Activated CD4-positive, alpha-beta memory T cell treated with anti-CD3 and anti-CD28 coated beads, Interleukin-2, amount 10 ng/mL, durations not matched to agents 7 days and 5 days (primary cell): ENCODE measurements at places on chromosomes 7 and 10.

- H3K36me3 ChIP-seq: peaks cover 23% of the 10 kb centered on the region
- no peaks in the 10 kb centered on the region for H3K27me3 ChIP-seq
- no peak overlapping the region for H3K27ac ChIP-seq
- no peak for DNase-seq
- no peak overlapping the region for H3K4me3 ChIP-seq
These were observed 203.1 kb downstream of the ELMO1 start for GRCh38 chr7:37245590-37245989.

DNA sequence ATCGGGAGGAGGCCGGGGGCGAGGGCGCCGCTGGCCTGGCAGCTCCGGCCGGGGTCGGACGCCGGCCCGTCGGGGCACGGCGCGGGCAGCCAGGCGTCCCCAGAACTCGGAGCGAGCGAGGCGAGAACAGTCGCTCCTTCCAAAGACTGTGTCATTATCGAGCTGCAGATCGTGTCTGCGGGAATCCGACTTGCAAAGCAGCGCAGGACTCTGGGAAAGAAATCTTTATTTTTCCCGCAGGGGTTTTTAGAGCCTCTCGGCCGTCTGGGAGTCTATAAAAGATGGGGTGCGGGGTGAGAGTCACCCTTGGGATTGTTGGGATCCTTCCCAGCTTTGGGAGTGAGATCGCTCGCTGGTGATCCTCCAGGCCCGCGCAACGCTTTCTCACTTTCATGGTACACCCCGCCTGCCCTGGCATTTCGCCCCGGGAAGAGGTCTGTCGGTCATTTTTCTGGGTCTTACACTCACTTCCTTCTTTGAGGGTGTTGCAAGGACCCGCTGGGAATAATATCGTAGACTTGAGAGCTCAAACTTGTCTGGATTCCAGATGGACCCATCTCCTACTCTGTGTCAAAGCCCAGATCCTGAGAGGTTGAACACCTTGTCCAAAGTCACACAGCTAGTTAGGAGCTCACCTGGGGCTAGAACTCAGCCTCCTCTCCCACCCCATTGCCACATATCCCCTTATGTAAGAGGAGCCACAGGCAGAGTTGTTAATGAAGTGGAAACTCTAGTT, 1.0 kb downstream of the UBTD1 start:
- peaks cover 7% of the 10 kb centered on the region for H3K36me3 ChIP-seq
- peak overlapping the region; percentile 53 for H3K4me3 ChIP-seq
- H3K4me1 ChIP-seq: peaks cover 36% of the 10 kb centered on the region
- no peak overlapping the region for H3K27ac ChIP-seq
- peaks cover 34% of the 10 kb centered on the region for H3K27me3 ChIP-seq

- no peak for DNase-seq
- no peak overlapping the region for H3K27ac ChIP-seq
- H3K4me3 ChIP-seq: no peak overlapping the region
- peaks cover 84% of the 10 kb centered on the region for H3K4me1 ChIP-seq
These were observed 195.3 kb downstream of the FAM107B start for GRCh38 chr10:14579405-14579804.

DNA sequence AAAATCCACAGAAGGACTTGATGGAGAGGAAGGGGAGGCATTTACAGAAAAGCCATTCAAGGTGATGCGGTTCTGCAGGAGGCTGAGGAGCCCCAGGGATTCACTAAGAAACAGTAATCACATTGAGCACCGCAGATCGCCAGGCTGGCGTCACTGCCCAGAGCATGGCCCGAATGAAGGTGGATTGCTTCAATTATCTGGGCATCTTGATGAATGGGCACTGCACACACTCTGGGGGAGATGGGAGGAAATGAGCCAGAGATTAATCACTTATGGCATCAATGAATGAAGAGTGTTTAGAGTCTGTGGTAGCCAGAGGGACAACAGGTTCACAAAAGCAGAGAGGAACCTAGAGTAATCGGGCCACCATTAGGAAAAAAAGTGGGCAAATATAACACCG, 292.1 kb downstream of the ZEB1 start:
- H3K36me3 ChIP-seq: no peaks in the 10 kb centered on the region
- H3K4me1 ChIP-seq: no peaks in the 10 kb centered on the region
- DNase-seq: no peak
- peaks cover 38% of the 10 kb centered on the region for H3K27me3 ChIP-seq
- no peak overlapping the region for H3K4me3 ChIP-seq

GRCh38 chr10:49350846-49351532, 44.9 kb downstream of the DRGX start:
- no peak overlapping the region for H3K4me3 ChIP-seq
- peaks cover under 1% of the 10 kb centered on the region for H3K4me1 ChIP-seq
- no peaks in the 10 kb centered on the region for H3K36me3 ChIP-seq
- no peak for DNase-seq
- peaks cover 2% of the 10 kb centered on the region for H3K27me3 ChIP-seq

GRCh38 chr10:128803790-128804189, 663.3 kb upstream of the MGMT start:
- no peak overlapping the region for H3K4me3 ChIP-seq
- H3K27me3 ChIP-seq: no peaks in the 10 kb centered on the region
- H3K4me1 ChIP-seq: no peaks in the 10 kb centered on the region
- no peak for DNase-seq
- no peaks in the 10 kb centered on the region for H3K36me3 ChIP-seq

GRCh38 chr10:112956631-112957350, 6.7 kb downstream of the TCF7L2 start:
- no peak overlapping the region for H3K4me3 ChIP-seq
- no peak overlapping the region for H3K27ac ChIP-seq
- no peak for DNase-seq
- peaks cover 78% of the 10 kb centered on the region for H3K27me3 ChIP-seq
- peaks cover 2% of the 10 kb centered on the region for H3K36me3 ChIP-seq

- no peak overlapping the region for H3K27ac ChIP-seq
- DNase-seq: no peak
- no peaks in the 10 kb centered on the region for H3K4me1 ChIP-seq
- H3K4me3 ChIP-seq: no peak overlapping the region
- peaks cover 58% of the 10 kb centered on the region for H3K27me3 ChIP-seq
These were observed 2.0 kb downstream of the KCNMA1 start for GRCh38 chr10:77635402-77636227.

DNA sequence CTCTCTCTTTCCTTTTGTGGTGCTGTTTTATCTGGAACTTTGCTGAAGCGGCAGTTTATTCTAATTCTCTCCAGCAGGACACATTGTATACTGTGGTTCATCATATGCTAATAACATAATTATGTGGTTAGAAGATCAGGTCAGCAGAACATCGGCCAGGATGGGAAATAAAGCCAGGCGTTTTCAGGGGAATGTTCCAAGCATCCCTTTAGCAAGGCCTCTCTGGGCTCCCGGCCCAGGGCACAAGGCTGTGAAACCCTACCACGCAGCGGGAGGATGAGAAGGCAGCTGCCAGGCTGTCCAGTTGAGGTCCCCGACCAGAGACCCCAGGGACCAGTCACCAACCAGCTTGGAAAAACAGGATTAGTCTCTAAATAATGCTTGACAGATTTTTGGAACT, 112.2 kb upstream of the GALNT17 start:
- H3K4me1 ChIP-seq: no peaks in the 10 kb centered on the region
- no peak for DNase-seq
- no peaks in the 10 kb centered on the region for H3K36me3 ChIP-seq
- H3K27ac ChIP-seq: no peak overlapping the region
- no peak overlapping the region for H3K4me3 ChIP-seq

- H3K4me1 ChIP-seq: no peaks in the 10 kb centered on the region
- no peak overlapping the region for H3K4me3 ChIP-seq
- no peaks in the 10 kb centered on the region for H3K36me3 ChIP-seq
- peaks cover 3% of the 10 kb centered on the region for H3K27me3 ChIP-seq
- no peak for DNase-seq
These were observed 28.4 kb downstream of the BMPER start for GRCh38 chr7:33933611-33934281.

DNA sequence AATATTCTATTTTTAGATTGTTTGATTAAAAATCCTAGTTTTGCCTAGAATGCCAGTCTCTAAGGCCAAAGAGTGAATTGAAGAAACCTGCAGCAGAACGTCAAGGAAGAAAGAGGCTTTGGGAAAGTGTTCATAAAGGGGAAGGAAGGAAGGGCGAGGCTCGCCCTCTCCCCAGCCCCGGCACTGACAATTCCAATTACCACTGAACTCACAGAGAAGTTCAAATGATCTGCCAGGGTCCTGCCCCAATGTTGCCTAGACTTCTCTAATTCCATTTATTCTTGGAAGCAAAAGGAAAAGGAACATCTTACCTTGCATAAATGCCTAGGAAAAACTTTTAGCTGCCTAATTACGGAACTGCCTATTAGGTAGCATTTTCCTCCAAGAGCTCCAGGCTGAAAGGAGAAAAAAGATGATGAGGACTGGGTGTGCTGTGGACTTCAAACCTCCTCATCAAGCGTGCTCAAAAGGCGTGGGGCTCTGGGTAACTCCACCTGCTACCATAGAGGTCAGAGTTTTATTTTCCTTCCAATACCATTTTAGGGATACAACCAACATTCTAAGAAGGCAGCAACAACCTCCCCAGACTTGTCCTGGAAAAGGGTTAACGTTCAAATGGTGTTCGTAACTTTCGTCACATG, 134.5 kb downstream of the PKD1L1 start:
- no peak for DNase-seq
- no peak overlapping the region for H3K4me3 ChIP-seq
- H3K4me1 ChIP-seq: no peaks in the 10 kb centered on the region
- no peaks in the 10 kb centered on the region for H3K36me3 ChIP-seq

GRCh38 chr10:117830787-117831212, 215.9 kb downstream of the RAB11FIP2 start:
- no peaks in the 10 kb centered on the region for H3K36me3 ChIP-seq
- peak; percentile 29 for DNase-seq
- H3K4me3 ChIP-seq: peak overlapping the region; percentile 37
- H3K4me1 ChIP-seq: peaks cover 13% of the 10 kb centered on the region
- H3K27me3 ChIP-seq: no peaks in the 10 kb centered on the region

GRCh38 chr10:31645786-31646185, 282.8 kb downstream of the ARHGAP12 start:
- no peak overlapping the region for H3K4me3 ChIP-seq
- H3K4me1 ChIP-seq: no peaks in the 10 kb centered on the region
- H3K27me3 ChIP-seq: peaks cover 14% of the 10 kb centered on the region
- no peak overlapping the region for H3K27ac ChIP-seq

DNA sequence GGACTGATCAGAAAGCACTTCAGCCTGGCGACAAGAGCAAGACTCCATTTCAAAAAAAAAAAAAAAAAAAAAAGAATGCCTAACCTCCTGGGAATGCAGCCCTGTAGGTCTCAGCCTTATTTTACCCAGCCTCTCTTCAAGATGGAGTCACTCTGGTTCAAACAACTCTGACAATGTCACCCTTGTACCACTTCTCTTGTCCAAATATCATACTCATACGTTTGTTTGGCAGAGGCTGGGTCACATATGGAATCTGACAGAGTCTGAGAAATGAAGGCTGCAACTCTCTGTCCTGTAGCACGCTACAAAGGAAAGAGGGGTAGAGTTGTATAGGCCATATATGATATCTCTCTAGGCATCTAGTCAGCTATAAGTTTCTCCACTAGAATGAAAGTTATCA, 58.6 kb upstream of the GSAP start:
- no peak overlapping the region for H3K4me3 ChIP-seq
- H3K27ac ChIP-seq: no peak overlapping the region
- no peaks in the 10 kb centered on the region for H3K4me1 ChIP-seq
- DNase-seq: no peak

- H3K27me3 ChIP-seq: peaks cover 13% of the 10 kb centered on the region
- DNase-seq: peak; percentile 20
- H3K27ac ChIP-seq: no peak overlapping the region
- peak overlapping the region; percentile 61 for H3K4me3 ChIP-seq
- peaks cover 16% of the 10 kb centered on the region for H3K4me1 ChIP-seq
These were observed 520 bp downstream of the ELAPOR2 start for GRCh38 chr7:87058744-87059524.

DNA sequence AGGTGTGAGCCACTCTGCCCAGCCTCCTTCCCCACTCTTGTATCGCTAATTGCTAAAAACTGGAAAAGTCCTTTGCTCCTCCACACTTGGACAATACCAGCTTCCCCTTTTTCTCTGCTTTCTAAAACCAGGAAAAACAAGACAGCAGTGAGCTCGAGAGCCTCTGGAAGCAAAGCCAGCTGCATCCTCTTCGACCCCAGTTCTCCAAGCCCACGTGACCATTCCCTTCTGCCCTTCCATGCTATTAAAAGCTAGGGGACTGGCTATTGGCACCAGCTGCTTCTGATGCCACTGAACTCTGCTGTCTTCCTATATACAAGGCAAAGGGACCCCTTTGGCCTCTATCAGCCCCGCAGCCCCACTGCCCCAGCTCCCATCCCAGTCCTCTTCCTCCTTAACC, 92.2 kb downstream of the SPDYE5 start:
- H3K4me1 ChIP-seq: no peaks in the 10 kb centered on the region
- H3K27me3 ChIP-seq: no peaks in the 10 kb centered on the region
- no peak overlapping the region for H3K4me3 ChIP-seq
- DNase-seq: no peak
- no peaks in the 10 kb centered on the region for H3K36me3 ChIP-seq
- no peak overlapping the region for H3K27ac ChIP-seq

DNA sequence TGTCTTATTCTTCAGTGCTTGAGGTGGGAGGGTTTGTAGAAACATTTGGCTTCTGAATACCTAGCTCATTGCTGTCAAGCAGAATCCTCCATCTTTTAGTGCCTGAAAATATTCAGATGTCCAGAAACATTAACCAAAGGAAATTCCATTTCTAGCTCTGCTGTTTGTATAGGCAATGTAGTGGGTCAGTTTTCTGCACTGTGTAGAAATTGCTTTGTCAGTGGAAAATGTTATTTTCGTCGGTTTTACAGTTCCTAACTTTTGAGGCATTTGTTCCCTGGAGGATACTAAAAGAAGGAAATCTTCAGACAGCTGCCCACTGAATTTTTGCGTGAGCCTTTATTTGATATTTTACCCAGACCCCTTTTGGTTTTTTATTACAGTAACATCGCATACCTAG, 143.4 kb downstream of the TPST1 start:
- no peak for DNase-seq
- H3K36me3 ChIP-seq: no peaks in the 10 kb centered on the region
- H3K27me3 ChIP-seq: peaks cover 4% of the 10 kb centered on the region
- H3K27ac ChIP-seq: no peak overlapping the region
- H3K4me3 ChIP-seq: no peak overlapping the region

DNA sequence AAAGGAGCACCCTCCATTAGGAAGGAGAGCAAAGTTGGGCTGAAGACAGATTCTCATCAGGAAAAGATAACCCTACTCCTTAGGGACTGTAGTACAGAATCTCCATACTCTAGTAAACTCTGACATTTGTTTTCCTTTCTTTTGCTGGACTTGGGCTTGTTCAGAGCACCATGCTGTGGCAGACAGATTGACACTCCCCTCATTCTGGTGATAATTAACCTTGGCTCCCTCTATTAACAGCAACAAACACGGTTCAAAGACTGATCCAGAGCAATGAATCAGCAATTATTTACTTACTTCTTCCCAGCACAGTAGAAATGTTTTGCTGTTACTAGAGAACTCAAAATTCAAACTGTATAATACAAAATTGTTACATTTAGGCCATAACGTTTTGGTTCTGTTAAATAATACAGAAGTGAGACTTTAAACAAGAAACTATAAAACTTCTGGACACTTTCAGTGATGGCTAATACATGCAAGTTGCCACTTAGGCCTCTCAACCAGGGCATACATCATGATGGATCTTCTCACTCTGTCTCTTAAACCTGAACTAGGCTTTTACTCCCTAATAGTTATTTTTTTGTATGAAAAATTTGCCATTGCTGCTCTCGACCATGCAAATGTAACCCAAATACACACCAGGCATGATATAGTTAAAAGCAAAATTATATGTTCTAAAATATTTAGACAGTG, 639.0 kb downstream of the IPMK start:
- H3K36me3 ChIP-seq: no peaks in the 10 kb centered on the region
- H3K27me3 ChIP-seq: no peaks in the 10 kb centered on the region
- no peak overlapping the region for H3K27ac ChIP-seq
- no peaks in the 10 kb centered on the region for H3K4me1 ChIP-seq
- H3K4me3 ChIP-seq: no peak overlapping the region
